ENCODE measurements at places on chromosomes 3 and 15.

DNA sequence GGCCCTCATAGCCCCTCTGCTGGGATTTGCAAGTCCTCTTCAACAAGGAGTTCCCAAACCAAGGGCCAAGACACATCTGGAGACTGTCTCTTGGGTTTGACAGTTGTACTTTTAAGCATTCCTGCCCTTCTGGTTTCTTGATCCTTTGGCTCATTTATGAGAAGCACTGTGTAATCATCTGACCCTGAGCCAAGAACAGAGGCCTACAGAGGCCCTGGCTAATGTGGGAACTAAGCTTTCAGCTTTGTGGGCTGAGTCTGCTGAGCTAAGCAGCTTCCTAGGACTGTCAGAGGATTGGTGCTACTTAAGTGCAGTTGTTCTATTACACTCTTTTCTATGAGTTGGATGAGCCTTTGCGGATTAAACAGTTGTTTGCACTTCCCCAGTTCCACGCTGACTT is 178.3 kb downstream of the KBTBD8 start:
- DNase-seq: no peak

GRCh38 chr3:187975561-187976364 is 178.2 kb upstream of the LPP start:
- DNase-seq: no peak

DNA sequence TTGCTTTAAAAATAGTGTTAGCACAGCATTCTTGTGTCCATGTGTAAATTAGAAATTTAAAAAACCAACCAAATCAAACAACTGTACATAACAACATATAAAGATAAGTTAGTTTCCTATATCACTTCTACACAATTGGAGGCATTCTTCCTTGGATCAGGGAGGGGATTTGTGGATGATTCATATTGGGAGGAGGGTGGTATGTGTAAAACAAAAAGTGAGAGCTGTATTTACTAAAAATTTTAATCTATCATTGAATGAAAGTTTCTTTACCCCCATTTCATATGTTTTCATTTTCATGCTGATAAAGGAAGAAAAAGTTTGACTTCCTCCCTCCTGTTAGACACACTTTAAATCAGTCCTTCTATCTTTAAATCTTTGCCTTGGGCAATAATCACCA is 325.0 kb downstream of the SATB1 start:
- no peak for DNase-seq

DNA sequence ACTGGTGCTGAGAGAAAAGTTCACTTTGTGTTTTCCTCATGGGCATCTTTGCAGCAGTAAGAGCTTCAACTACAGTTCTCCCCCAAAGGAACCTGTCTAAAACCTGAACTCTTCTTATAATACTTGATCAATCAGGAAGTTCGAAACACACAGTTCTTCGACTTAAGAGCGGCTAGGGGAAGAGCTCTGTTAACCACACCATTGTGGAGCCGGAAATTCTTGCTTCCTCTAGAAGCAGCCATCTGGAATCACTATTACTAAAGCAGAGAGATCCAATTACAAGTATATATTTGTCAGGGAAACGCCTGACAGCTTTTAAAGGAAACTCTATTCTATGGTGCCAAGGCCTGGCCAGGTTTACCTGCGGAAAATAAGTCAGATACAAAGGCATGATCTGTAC is 337.3 kb upstream of the CBLB start:
- no peak for DNase-seq

- no peak for DNase-seq
These were observed 13.0 kb upstream of the RAMAC start for GRCh38 chr15:82972990-82973389.

DNA sequence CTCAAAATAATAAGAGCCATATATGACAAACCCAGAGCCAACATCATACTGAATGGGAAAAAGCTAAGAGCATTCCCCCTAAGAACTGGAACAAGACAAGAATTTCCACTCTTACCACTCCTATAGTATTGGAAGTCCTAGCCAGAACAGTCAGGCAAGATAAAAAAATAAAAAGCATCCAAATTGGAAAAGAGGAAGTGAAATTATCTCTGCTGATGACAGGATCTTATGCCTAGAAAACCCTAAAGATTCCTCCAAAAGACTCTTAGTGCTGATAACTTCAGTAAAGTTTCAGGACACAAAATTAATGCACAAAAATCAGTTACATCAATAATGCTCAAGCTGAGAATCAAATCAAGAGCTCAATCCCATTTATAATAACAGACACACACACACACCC is 45.9 kb upstream of the SLC2A2 start:
- DNase-seq: no peak

GRCh38 chr3:20546636-20547035 is 360.6 kb upstream of the SGO1 start:
- no peak for DNase-seq
